ENCODE measurements at places on chromosomes 11 and 22.

- DNase-seq, result no peak
Observed at GRCh38 chr11:90332415-90332814, 109.6 kb upstream of the CHORDC1 start.

- no peak for DNase-seq
Observed at GRCh38 chr11:114040706-114041211, 18.8 kb upstream of the ZBTB16 start.

DNA sequence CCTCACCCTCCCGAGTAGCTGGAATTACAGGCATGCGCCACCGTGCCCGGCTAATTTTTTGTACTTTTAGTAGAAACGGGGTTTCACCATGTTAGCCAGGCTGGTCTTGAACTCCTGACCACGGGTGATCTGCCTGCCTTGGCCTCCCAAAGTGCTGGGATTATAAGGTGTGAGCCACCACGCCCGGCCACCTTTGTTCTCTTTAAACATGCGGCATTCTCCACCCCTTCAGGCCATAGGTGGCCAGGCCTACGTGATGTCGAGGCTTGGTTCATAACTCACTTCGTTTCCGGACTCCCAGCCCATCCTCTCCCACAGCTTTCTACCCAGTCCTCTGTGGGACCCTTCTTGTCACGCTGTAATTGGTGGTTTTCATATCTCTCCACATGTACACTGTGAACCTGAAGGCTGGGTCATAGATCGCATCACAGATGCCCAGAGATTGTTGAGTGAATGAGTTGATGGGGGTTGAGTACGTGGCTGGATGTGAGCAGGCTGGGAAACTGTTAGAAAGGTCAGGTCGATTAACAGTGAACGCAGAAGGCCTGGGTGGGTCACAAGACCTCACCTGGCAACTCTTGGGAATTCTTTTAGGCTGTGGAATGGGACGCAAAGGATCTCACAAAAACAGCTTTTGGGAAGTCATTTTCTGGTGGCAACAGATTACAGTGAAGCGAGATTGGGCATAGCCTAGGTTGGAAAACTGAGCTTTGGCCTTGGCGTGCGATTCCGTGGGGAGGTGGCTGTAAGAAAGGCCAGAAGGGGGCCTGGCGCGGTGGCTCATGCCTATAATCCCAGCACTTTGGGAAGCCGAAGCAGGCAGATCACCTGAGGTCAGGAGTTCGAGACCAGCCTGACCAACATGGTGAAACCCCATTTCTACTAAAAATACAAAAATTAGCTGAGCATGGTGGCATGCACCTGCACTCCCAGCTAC lies 44.5 kb downstream of the ST14 start:
- DNase-seq, result no peak

GRCh38 chr11:32255841-32256240 lies 165.0 kb downstream of the RCN1 start:
- DNase-seq, result no peak

GRCh38 chr22:19958083-19959042 lies 16.7 kb upstream of the TXNRD2 start:
- DNase-seq, result no peak

GRCh38 chr11:118129471-118130172 lies 23.0 kb downstream of the SCN4B start:
- no peak for DNase-seq

DNA sequence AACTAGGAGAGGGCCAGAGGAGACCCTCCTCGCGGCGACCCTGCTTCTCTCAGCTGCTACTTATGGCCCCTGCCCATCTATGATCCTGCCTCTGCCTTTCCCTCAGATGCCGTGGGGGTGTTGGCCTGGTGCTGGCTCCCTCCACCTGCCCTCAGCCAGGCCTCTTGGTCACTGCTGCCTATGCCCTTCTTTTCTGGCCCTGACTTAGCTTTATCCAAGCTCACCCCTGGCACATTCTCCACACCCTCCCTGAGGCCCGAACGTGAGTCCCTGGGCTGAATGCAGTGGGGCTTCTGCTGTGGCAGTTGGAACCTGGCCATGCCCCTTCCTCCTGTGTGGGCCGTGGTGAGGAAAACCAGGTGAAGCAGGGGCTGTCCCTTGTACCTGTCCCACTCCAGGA lies 19.8 kb upstream of the SUSD2 start:
- no peak for DNase-seq

DNA sequence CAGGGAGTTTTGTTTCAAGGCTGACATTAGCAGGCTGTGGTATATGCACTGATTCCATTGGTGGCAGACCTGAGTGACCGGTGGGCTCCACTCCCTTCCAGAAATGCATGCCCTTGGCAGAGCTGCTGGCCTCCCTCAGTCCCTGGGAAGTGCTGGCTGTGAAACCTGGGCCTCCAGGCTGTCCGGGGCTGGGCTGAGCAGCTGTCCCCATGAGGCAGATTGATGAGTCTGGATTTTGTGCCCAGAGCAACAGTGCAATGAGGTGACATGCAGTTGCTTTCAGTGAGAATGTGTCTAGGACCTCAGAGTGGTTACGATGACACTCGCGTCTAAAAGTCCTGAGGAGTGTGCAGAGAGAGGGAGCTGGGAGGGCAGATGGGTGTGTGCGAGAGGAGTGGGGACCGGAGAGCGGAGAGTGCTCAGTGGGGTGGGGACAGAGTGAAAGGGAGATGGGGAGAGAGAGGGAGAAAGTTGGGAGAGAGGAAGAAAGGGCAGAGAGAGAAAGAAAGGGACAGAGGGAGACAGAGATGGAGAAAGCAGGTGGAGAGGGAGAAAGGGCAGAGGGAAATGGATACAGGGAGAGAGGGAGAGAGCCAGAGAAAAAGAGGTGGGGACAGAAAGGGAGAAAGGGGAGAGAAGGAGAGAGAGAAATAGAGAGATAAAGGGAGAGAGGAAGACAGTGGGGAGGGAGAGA lies 978.3 kb downstream of the BRD1 start:
- DNase-seq, result no peak

All from T-helper 9 cell (primary cell).